Smooth muscle cell of the umbilical artery (primary cell): ENCODE measurements at places on chromosomes 6 and 20. TPM values are rescaled to one million over a fixed set of nuclear protein-coding genes. Genes with fewer than 3 reads are reported as not detected.

Gene AFG1L
- 4.3 and 5.0 TPM in 2 replicates for total RNA-seq

Gene SLC26A8
- 0.05 TPM in 1 of 2 replicates, not detected in the other for total RNA-seq

Gene CCN5
- total RNA-seq, result 0.05 and 0.30 TPM in 2 replicates

Gene BPIFB1
- total RNA-seq, result not detected in 2 replicates

Gene ERVFRD-1
- total RNA-seq, result not detected in 2 replicates

Gene NHSL1
- total RNA-seq, result 7.4 and 12.1 TPM in 2 replicates

Gene RAET1E
- 0.14 TPM in 1 of 2 replicates, not detected in the other for total RNA-seq

Gene HLA-DOB
- 0.18 TPM in 1 of 2 replicates, not detected in the other for total RNA-seq

Gene GHRH
- total RNA-seq, result not detected in 2 replicates

Gene WFDC12
- total RNA-seq, result not detected in 2 replicates

Gene SLC35D3
- total RNA-seq, result not detected in 2 replicates

Gene SMOC2
- not detected in 2 replicates for total RNA-seq

Gene PACRG
- total RNA-seq, result not detected in 2 replicates

Gene SRMS
- total RNA-seq, result not detected in 2 replicates

Gene LY6G6F
- not detected in 2 replicates for total RNA-seq

Gene ATXN1
- total RNA-seq, result 31.3 and 35.3 TPM in 2 replicates

Gene STMND1
- not detected in 2 replicates for total RNA-seq

Gene RAD21L1
- 0.14 and 0.59 TPM in 2 replicates for total RNA-seq

Gene PNLDC1
- 0.28 TPM in 1 of 2 replicates, not detected in the other for total RNA-seq

Gene STX11
- 0.59 and 1.2 TPM in 2 replicates for total RNA-seq

Gene AKAP7
- total RNA-seq, result 5.8 and 6.2 TPM in 2 replicates

Gene ZBTB12
- total RNA-seq, result 3.6 and 4.7 TPM in 2 replicates

Gene TOX2
- 2.1 and 2.2 TPM in 2 replicates for total RNA-seq

Gene PMEPA1
- 9.0 and 20.5 TPM in 2 replicates for total RNA-seq

Gene GPX5
- not detected in 2 replicates for total RNA-seq

Gene TAB2
- 26.7 and 43.0 TPM in 2 replicates for total RNA-seq

Gene KCNK16
- total RNA-seq, result not detected in 2 replicates

Gene GJA1
- 323 and 681 TPM in 2 replicates for total RNA-seq

Gene GPLD1
- total RNA-seq, result under 0.01 and 0.32 TPM in 2 replicates

Gene MUC21
- total RNA-seq, result not detected in 2 replicates

Gene ARMC12
- total RNA-seq, result 0.30 and 0.42 TPM in 2 replicates

Gene CHRNA4
- total RNA-seq, result not detected in 2 replicates

Gene VARS1
- total RNA-seq, result 67.4 and 123 TPM in 2 replicates

Gene TAAR5
- total RNA-seq, result not detected in 2 replicates

Gene CDH4
- 1.8 and 4.1 TPM in 2 replicates for total RNA-seq
